ENCODE measurements at places on chromosomes 3 and 15. TPM values are rescaled to one million over a fixed set of nuclear protein-coding genes. Genes with fewer than 3 reads are reported as not detected.

CEP63 gene
- total RNA-seq, result 16.6 TPM

ADPGK gene
- 34.8 TPM for total RNA-seq

ZNF80 gene
- not detected for total RNA-seq

SHF gene
- 6.0 TPM for total RNA-seq

LRTM1 gene
- total RNA-seq, result not detected

SOX2 gene
- not detected for total RNA-seq

All from dermis lymphatic vessel endothelial cell (primary cell).